NCI-H524 treated with DMSO at 0.1 percent for 48 hours (cell line): ENCODE measurements at places on chromosomes 6 and 20.
A peak's percentile ranks its signal among the peaks of the same experiment; 100 is the strongest.

- no peak for DNase-seq
Observed at GRCh38 chr6:3878048-3878666, 29.0 kb downstream of the FAM50B start.

DNA sequence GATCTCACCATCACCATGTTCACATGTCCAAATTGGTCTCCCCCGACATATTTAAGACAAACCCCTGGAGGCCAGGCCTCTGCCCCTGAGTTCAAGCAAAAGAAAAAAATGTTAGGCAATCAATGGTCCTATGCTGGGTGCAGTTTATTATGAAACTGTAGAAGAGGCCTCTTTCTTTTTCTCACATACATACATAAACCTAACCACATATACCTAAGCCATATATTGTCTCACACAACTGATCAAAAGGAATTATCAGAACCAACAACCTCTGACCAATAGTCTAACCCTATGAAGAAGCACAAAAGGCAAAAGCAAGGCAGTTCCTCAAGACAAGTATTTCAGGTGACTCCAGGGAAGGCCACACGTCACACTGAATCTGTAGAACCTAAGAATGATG is 49.9 kb downstream of the ILRUN start:
- no peak for DNase-seq

- DNase-seq: peak; percentile 90
Observed at GRCh38 chr6:61887423-61887822, 398.6 kb downstream of the KHDRBS2 start.

DNA sequence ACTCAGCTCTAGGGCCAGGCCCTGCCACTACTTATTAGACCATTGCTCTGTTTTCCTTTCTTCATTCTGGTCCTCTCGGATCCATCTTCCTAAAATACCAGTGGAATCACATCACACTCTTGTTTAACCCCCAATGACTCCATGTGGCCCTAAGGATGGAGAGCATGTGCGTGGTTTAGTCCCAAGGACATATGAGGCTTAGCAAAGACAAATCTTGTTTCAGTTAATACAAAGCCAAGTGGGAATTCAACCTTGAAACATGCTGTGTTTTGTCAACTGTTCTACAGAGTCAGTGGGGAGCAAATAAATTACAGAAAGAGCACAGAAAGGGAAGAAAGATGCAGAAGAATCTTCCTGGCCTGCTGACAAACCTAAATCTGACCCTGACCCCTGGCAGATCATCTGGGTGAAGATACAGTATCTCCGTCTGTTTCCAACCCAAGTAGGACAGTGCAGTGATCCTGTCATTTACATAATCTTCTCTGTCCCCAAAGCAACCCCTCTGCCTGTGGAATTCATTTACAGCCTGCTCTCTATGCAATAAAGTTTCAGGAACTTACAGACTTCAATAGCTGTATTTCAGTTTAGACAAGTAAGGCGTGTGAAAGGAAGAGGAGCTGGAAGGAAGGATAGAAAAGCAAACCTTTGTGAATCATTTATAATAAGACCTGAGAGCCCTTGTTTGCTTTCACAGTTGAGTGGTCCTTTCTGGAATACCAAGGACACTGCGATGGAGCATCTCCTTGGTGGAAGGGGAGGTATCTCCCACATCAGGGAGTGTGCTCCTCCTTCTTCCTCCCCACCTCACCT is 144.0 kb downstream of the THBS2 start:
- DNase-seq: no peak

DNA sequence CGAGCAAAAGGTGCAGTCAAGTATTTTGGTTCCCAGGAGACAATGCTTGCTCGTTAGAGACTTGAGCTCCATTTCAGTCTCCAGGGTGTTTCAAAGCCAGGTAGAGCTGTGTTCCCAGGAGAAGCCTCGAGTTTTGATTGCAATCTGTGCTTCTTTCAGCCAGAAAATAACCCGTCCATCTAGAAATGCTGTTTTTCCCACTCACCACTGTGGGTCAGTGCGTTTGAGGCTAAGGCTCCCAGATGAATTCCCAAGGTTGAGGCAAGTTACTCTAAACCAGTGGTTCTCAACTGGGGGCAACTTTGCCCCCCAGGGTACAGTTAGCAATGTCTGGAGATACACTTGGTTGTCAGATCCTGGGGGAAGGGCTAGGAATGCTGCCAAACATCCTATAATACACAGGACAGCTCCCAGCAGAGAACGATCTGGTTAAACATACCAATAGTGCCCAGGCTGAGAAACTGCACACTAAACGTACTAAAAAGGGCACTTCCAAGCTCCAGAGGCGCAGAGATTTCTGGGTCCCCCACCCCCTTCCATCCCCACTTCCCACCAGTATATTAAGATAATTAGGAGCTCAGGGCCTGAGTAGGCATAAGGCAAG is 13.8 kb downstream of the BMP7 start:
- no peak for DNase-seq

GRCh38 chr20:45935416-45936046 is 1.0 kb downstream of the PCIF1 start:
- no peak for DNase-seq

- no peak for DNase-seq
Observed at GRCh38 chr6:16757332-16757731, 3.9 kb downstream of the ATXN1 start.

DNA sequence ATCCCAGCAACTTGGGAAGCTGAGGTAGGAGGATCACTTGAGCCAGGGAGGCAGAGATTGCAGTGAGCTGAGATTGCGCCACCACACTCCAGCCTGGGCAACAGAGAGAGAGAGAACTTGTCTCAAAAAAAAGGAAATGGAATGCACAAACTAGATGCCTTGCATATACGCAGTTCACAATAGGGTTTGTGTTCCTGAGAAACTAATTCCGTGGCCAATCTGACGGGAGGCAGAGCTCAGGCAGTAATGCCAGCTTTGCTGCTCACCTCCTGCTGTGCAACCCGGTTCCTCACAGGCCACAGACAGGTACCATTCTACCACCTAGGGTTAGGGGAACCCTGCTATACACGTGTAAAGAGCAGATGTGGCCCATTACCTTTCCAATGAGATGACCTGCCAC is 1.4 kb downstream of the CDK5RAP1 start:
- no peak for DNase-seq

GRCh38 chr6:40268614-40269013 is 318.6 kb downstream of the LRFN2 start:
- no peak for DNase-seq

- no peak for DNase-seq
Observed at GRCh38 chr6:20455251-20455940, 53.7 kb downstream of the E2F3 start.

DNA sequence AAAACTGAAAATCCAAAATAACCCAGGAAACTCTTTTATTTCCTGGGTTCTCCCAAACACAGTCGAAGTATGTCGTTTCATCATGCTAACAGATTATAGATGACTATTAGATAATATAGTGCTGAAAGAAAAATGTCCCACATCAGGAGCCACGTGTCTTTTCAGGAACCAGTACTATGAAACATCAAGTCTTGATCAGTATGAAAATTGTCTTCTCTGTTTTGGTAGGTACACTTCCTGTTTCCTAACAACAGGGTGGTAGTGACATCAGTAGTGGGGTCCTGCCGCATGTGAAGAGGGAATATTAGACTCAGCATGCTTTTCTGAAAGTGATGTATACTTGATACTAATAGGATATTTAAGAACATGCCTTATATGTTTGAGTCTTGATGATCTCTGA is 136.7 kb downstream of the HIVEP1 start:
- no peak for DNase-seq

- no peak for DNase-seq
Observed at GRCh38 chr6:43491750-43492661, 14.6 kb downstream of the TJAP1 start.

DNA sequence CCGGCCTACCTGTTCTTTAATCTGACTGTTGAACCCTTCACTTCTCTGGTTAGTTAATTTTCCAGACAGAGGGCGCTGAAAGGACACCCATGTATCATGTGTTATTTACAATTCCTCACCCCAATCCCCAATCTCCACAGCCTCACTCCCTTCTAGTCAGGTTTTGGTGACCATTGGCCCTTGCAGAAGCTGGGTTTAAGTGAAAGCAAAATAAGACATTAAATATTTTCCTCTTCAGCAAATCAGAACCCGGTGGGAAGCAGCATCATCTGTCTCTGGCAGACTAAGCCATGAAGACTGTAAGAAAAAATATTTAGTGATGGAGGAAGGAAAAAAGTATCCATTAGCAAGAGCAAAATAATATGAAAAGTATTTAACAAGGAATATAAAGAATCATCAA is 9.4 kb upstream of the HLA-DQA1 start:
- DNase-seq: no peak

DNA sequence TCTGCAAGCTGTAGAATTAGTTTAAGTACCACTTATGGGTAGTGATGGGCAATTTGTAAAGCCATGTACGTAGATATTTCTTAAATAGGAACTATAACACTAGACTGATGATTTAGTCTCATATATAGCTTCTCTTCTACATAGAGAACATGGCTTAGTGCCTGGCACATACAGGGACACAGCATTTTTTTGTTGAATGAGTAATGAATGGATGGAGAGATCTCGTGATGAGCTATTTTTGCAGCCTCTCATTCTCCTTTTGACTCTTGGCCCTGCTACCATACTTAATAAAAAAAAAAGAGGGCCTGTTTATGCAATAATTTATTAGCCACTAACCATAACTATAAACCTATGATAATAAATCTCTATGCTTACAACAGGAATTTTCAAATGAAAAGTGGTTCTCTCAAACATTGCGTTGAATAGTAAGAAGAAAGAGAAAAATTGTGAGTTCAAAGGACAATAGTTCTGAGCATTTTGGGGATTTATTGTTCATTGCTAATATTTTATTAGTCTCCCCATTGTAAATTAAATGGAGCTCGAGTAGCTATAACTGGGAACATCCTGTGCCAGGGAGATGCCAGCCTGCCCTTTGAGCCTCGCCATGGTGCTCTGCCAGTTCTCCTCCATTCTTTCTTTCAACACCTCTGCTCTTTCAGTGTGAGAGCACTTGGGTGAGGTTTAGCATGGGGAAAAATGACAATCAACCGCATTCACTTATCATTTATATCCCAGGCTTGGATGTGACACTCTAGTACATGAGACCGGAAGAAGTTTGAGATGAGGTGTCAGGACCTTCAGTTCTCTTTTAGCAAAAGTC is 14.7 kb upstream of the RCAN2 start:
- DNase-seq: no peak

DNA sequence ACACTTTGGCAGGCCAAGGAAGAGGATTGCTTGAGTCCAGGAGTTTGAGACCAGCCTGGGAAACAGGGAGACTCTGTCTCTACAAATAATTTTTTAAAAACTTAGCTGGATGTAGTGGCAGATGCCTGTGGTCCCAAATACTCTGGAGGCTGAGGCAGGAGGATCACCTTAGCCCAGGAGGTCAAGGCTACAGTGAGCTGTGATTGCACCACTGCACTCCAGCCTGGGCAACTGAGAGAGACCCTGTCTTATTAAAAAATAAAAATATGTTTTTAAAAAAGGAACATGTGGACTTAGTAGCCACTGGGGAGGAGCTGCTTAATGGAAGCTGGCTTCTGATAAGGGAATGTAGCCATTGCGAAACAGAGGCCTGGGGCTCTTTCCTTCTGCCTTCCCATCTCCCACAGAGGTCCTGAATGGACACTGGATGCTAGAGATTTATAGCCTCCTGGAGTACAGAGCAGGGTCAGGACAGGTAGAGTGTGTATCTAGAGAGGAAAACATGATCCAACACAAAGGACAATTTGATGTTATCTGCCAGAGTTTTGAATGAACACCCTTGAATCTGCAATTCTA is 21.7 kb upstream of the GMNN start:
- no peak for DNase-seq

GRCh38 chr6:80282913-80283554 is 176.6 kb downstream of the BCKDHB start:
- DNase-seq: no peak

GRCh38 chr6:138231381-138231886 is 13.1 kb upstream of the PBOV1 start:
- DNase-seq: no peak

DNA sequence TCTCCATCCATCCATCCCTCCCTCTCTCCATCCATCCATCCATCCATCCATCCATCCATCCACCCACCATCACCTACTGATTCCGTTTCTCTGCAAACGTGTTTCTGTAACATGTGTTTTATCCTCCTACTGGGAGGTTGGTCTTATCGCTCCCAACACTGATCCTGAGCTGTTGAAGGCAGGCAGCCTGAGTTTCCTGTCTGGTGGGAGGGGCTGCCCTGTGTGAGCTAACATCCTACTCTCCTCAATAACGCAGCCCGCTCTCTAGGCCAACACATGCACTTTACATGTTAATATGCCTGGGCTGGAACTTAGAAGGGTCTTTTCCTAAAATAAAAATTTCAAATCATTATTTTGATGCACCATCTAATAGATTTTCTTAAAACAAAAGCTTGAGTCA is 126.5 kb downstream of the WDR27 start:
- no peak for DNase-seq

DNA sequence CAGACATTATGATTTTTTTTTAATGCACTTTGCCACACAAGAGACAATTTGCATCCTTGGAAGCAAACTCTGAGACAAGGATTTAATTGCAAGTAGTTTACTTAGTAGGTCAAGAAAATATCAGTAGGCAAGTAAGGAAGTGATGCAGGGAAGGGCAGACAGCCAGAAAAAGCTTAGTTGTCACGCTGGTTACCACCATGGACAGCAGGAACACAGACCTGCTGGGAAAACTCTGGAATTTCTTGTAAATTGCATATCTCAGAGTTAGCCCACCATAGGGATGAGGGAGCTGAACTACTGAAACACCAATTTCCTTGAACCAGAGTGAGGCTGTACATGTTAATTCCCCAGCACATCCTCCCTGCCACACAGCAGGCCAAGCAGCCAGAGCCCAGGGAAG is 92.7 kb downstream of the L3MBTL3 start:
- DNase-seq: no peak

- DNase-seq: no peak
Observed at GRCh38 chr6:108277831-108278230, 17.0 kb upstream of the SNX3 start.

DNA sequence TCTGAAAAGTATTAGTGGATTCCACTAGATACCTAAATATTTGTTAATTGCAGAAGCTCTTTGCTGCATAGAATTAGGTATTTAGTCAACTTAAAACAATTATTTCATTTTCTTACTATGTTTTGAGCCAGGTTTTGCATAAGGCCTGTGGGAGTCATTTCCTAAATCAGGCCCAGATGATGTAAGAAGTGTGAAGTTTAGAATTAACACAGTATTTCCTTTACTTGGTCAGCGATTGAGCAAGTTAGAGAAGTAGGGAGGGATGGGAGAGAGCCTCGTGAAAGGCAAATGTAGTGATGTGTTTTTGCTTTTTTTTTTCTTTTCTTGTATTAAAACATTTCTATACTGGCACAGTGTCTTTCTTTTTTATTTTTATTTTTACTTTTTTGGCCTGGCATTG is 711.1 kb downstream of the HDGFL1 start:
- DNase-seq: no peak

DNA sequence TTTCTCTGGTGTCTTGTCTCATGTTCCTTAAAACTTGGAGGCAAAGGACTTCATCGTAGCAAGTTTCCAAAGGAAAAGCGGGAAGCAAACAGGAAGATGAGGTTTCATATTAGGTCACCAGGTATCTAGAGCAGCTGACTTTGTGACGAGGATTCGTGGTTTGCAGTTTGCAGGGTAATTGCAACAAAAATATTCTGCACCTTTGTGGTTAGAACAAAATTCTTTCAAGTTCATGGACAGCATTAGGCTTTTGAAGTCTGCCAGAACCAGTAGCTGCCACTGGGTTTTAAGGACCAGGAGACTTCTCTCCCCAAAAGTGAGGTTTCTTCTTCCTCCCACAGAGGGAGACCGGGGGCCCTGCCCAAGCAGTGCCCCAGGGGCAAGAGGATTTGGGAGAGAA is 63.4 kb downstream of the RPP40 start:
- DNase-seq: no peak
